Pancreas (tissue), 10 donors: ENCODE measurements at places on chromosomes 1 and 21. TPM values are rescaled to one million over a fixed set of nuclear protein-coding genes. Genes with fewer than 3 reads are reported as not detected.

GRCh38 chr1:170674986-170675385, 11.1 kb downstream of the PRRX1 start:
- DNase-seq = no peak
- no peaks in the 10 kb centered on the region for H3K36me3 ChIP-seq
- no peaks in the 10 kb centered on the region for H3K4me1 ChIP-seq
- no peak overlapping the region for H3K27ac ChIP-seq
- no peak overlapping the region for H3K4me3 ChIP-seq

DNA sequence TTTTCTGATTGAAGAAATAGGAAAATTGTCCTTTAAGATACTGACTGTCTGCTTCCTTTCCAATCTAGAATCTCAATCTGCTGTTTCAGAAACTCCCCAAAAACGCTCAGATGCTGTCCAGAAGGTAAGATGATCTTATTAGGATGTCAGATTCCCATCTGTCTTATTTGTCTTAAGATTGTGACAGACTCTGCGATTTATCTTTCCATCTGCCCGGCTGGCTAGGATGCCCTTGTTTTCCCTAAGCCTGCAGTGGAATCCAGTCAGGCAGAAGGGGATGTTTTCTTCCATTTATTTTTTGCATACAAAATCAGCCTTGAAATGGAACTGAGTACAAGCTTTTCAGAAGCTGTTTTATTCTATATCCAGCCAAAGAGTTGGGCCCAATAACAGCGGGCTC, 96.5 kb downstream of the FMN2 start:
- H3K27ac ChIP-seq = no peak overlapping the region
- H3K4me1 ChIP-seq = no peaks in the 10 kb centered on the region
- DNase-seq = no peak
- H3K27me3 ChIP-seq = no peaks in the 10 kb centered on the region
- H3K4me3 ChIP-seq = no peak overlapping the region
- no peaks in the 10 kb centered on the region for H3K36me3 ChIP-seq

Gene KIF14
- 0.04 TPM for total RNA-seq

Gene CFHR5
- total RNA-seq = not detected

Gene CHRM3
- total RNA-seq = 23.0 TPM

Gene SPATA46
- not detected for total RNA-seq
